ENCODE measurements at places on chromosomes 3 and 15.

DNA sequence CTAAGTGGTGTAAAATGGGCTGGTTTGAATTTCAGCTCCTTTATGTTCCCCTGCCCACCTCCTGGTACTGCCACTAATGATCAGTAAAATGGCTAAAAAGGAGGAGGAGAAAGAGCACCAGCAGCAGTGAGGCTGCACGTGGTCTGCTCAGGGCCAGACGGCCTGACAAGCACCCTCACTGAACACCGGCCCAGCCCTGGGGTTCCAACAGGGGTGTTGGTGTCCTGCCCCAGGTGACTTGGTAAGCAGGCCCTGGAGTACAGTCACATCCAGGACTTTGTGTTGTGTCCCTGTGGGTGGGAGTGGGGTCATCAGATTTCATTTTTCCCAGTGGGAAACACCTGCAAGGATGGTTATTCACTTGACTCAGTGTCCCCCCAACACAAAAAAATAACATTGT, 5.4 kb downstream of the BAHD1 start:
- DNase-seq: no peak

DNA sequence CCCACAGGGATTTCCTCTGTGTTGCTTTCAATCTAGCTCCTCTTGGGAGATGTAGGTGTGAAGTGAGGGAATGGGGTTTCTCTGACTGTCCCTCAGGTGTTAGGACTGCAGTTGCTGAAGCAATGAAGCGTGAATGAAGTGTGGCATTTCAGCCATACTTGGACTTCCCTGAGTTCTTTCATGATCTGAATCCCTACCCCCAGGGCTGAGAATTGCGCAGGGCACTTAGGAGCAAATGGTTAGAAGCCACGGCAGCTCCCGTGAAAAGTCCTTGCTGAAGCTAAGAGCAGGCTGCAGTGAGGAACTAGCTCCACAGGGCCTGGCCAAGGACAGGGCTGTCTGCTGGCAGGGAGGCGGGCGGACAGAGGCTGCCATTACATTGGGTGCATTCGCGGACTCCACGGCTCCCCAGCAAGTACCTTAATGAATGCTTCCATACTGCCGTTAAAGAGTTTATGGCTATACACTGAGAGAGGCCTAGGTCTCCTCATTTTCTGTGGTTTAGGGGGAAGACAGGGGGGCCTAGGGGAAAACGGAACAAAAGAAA, 69.0 kb upstream of the RAD18 start:
- no peak for DNase-seq

GRCh38 chr3:39471652-39472051, 4.2 kb downstream of the MOBP start:
- no peak for DNase-seq

GRCh38 chr3:121834157-121834670, 646 bp downstream of the IQCB1 start:
- DNase-seq: peak; percentile 22

DNA sequence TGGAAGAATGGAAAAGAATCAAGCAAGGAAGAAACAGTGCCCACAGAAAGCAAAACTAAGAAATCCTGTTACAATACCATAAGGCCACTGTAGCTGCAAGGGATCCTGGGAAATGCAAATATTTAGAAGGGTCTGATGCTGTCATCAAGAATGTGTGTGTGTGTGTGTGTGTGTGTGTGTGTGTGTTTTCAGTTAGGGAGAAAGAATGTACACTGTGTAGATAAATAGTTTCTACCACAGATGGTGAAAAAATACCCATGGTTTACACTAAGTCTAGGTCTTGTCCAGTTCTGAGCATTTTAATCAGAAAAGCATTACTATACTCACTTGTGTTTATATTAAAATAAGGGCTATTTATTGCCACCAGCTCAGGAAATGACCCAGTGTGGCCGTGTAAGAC, 355.0 kb downstream of the RBMS3 start:
- no peak for DNase-seq

GRCh38 chr15:34851751-34852150, 56.4 kb upstream of the ACTC1 start:
- DNase-seq: no peak

GRCh38 chr3:178297740-178298139, 238.5 kb upstream of the KCNMB2 start:
- DNase-seq: no peak

GRCh38 chr3:157999246-157999645, 107.0 kb downstream of the SHOX2 start:
- no peak for DNase-seq

DNA sequence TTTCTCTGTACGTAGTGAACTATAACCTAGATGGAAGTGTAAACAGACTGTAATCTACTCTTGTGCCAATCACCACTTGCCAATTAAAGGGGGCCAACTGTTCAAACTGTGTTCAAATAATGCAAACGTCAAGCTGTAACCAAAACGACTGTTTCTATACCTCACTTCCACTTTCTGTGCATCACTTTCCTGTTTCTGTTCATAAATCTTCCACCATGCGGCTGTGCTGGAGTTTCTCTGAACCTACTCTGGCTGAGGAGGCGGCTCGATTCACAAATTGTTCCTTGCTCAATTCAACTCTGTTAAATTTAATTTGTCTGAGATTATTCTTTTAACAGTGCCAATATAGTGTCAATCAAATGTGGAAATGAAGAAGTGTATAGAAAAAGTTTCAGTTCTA, 206.7 kb upstream of the TBC1D5 start:
- DNase-seq: peak; percentile 8

GRCh38 chr15:22956978-22957260, 23.2 kb downstream of the CYFIP1 start:
- DNase-seq: peak; percentile 82

- no peak for DNase-seq
These were observed 186.5 kb upstream of the PPP2R3A start for GRCh38 chr3:135779024-135779423.

DNA sequence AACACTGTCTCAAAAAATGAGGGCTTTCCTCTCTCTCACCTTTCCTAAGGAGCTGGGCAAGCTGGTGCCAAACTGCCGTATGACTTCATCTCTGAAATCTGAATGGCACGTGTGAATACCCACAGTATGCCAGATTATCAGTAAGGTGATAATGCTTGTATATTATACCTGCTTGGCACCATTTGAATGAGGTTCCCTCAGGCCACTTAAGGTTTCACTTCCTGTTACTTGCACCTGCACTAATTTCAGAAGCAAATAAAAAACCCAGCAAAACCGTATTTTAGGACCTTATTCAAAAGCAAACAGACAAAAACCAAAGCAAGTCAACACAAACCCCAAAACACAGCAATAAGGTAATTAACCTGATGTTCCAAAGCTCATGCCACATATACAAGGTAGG, 19.7 kb downstream of the FOXP1 start:
- DNase-seq: no peak

DNA sequence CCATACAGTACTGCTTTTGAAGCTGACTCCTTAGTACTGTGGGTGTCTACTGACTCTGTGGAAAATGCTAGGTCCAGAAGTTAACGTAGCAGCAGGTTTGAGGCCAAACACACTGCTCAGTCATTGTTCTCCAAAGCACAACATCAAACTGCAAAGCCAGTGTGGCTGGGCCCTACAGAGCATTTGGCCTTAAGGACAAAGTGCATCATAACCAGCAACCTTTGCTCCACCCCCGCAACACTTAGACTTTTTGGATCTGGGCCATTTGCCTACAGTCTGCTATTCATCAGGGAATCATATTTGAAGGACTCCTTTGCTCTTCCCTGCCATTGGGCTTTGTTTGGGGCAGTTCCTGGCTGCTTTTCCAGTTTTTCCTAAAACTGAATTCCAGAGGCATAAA, 43.1 kb upstream of the ARL6 start:
- DNase-seq: no peak

DNA sequence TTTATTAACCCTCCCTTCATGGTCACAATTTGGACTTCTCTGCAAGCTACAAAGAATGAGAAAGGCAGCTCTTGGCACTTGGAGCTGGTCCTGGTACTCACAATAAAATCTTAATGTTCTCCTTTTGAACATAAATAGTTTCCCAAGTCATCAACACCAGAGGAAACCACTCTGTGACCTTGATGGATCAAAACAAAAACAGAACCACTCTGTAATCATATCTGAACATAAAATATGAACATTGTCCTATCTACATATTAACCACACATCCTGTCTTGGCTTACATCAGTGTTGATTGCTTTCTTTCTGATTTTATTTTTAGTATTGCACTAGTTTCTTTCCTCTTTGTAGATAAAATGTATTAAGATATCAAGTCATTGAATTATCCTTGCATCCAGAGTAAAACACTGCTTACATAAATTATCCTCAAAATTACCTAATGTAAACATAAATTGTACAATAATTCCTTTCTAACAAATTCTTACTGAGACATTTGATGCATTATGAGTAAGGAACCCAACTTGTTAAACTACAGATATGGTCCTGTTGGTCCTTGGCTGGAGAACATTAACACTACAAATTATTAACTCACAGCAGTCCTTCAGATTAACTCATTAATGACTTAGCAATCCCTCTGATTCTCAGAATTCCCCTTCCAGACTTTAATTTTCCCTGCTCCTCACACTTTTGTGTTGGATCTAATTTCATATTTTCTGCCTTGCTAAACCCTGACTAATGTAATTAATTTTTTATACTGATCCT, 860.5 kb downstream of the DIPK2A start:
- DNase-seq: no peak

DNA sequence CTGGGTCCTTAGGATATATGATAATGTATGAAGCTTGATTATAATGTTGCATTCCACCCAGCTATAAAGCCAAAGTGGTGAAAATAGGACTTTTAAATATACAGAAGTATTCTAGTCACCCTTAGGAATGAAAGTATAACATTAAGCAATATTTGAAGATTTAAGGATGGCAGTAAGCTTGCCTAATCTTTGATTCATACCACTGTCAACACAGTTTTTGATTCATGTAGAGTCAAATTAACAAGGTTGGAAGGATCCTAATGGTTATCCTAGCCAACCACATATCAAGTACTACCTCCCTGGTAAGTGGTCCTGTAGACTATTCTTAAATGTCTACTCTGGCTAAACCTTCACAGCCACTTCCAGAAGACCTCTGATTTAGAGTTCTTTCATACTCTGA, 18.6 kb downstream of the ARIH1 start:
- DNase-seq: peak; percentile 57

DNA sequence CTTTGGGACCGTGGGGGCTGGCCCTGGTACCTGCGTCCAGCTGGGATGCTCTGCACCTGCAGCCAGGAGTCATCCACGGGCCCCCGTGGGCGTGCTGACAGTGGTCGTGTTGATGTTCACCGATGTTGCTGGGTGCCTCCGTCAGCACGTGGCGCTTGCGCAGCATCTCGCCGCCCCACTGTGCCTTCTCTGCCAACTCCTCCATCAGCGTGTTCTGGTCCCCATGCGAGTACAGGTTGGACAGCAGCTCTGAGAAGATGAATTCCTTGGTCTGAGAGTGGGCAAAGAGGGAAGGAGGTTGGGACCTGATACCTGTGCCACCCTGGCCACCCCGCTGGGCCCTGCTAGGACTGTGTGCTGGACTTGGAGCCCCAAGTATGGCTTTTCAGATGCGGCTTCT, 61.4 kb downstream of the ADAMTS7 start:
- DNase-seq: no peak

GRCh38 chr3:193783166-193783896, 190.3 kb downstream of the OPA1 start:
- no peak for DNase-seq

DNA sequence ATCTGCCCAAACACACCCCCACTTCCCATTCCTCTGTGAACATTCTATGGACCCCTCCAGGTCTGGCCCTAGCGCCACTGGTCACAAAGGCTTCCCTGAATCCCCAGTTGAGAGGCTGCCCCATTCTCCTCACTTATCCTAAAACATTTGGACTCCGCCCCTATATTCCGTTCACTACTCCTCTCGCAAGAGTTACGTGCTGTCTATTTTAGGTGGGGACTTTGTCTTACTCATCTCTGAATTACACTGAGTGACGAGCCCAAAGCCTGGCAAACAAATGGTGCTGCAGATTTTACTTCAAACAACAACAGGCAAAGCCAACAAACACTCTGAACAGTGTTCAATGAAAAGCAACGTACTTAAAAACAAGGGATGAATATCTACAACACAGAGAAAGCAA, 14.5 kb downstream of the PCSK6 start:
- DNase-seq: no peak

DNA sequence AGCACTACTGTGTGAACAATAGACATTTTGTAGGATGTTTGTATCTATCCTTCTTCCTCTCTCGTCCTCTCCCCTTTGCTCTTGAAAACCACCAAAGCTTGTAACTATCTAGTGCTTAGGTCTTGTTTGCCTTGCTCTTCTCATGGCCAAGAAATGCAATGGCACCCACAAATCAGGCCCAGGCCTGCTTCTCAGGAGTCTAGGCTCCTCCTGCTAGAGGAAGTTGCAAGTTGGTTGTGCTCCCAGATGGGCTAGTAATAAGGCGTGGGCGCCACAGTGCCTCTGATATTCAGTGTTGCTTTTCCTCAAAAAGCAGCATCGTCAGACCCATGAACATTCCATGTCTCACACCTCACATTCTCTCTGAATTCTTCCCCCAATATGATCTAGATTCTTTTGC, 28.7 kb downstream of the ZNF385D start:
- no peak for DNase-seq

- no peak for DNase-seq
These were observed 162.5 kb upstream of the BFSP2 start for GRCh38 chr3:133237380-133237779.

DNA sequence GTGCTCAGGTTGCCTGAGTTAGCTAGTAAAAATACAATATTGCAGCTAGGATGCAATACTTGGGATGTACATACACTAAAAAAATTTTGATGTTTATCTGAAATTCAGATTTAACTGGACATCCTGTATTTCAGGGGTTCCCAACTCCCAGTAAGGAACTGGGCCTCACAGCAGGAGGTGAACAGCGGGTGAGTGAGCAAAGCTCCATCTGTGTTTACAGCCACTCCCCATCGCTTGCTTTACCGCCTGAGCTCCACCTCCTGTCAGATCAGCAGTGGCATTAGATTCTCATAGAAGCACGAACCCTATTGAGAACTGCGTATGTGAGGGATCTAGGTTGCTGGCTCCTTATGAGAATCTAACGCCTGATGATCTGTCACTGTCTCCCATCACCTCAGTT, 285.1 kb upstream of the PROK2 start:
- no peak for DNase-seq

DNA sequence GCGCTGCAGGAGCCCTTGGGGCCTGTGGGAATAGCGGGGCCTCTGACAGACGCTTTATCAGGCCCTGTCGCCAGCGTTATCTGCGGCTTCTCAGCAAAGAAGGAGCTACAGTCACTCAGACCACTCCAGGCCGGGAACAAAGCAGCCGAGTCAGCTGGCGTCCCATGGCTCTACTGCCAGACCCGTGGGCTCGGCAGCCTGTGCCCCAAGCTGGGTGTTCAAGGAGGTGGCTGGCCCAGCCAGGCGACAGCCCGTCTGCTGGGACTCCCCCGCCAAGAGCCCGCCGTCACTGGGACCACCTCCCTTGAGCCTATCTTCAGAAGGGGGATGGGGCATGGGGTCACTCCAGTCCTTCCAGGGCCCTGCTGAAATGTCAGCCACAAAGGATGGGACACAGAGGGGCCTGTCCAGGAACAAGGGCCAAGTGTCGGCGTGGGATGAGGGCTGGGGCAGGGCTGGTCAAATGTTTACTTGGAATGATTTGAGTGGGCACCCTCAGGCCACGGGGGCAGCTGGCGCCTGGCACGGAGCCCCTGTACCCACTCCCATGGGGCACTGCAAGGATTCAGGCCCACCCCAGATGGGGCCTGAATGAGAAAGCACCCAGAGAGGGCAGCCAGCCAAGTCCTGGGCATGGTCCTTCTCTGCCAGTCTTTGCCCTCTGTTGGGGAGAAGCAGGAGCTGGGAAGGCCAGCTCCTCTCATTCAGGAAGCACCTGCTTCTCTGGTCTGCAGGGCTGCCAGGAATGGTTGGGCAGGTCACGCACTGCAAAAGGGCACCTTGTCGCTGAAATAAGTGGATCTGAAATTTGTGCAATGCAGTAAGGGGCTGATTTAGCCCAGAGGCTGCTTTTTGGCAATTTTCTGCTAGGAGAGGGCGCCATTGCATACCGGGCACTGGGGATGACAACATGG, 148.3 kb downstream of the SMAD6 start:
- DNase-seq: no peak

All from inflammatory macrophage treated with lipopolysaccharide for 4 hours (primary cell).